ENCODE measurements at places on chromosomes 7 and 10.

GRCh38 chr10:31000867-31001266 is 30.8 kb downstream of the ZNF438 start:
- DNase-seq, result no peak

GRCh38 chr10:132102717-132103110 is 37.0 kb downstream of the JAKMIP3 start:
- DNase-seq, result no peak

DNA sequence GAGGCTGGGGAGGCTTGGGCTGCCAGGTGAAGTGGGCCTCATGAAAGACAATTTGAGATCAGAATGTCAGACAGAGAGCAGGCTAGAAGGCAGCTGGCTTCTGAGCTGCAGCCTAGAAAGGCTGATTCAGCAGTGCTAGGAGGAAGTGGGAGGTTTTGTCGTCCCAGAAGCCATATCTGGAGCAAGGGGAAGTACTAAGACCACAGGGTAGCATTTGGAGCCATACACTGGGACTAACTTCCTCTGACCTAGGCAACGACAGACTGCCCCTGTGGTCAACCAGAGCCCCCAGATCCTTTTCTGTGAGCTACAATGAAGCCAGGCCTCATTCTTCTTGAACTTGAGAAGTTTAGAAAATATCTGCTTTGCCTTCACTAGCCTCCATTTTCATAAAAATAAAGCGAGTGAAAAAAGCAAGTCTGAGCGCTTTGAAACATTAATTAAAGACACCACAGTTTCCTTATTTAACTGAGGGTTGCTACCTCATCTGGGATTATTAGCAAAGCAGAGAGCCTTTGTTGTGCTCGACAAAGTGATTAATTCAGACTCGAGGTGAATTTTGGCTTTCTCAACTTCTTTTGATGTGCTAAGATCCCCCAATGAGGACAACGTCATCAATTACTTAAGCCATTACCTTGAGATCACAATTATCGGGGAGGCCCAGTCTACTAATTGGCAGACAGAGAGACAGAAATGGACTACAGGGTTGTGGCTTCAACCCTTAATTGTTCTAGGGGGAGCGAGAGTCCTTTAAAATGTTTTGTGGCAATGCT is 26.6 kb downstream of the TBXAS1 start:
- DNase-seq, result no peak

DNA sequence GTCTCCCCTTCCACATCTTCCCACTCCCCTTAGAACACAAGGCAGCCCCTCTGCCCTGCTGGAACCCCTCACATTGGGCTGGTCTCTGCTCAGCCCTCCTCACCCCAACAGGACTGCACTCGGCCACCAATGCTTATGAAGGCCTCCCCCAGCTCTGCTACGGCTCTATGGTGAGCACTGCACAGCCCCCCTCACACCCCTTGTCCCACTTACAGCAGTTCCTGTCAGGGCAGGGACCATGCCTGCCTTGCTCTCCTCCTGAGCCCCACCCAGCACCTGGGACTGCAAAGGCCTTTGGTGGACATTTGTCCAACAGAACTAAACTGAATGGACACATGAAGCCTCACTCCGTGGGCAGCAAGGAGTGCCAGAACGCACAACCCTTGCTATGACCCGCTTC is 171.9 kb downstream of the GRID1 start:
- DNase-seq, result no peak

GRCh38 chr10:22489467-22489866 is 144.2 kb downstream of the SPAG6 start:
- no peak for DNase-seq

DNA sequence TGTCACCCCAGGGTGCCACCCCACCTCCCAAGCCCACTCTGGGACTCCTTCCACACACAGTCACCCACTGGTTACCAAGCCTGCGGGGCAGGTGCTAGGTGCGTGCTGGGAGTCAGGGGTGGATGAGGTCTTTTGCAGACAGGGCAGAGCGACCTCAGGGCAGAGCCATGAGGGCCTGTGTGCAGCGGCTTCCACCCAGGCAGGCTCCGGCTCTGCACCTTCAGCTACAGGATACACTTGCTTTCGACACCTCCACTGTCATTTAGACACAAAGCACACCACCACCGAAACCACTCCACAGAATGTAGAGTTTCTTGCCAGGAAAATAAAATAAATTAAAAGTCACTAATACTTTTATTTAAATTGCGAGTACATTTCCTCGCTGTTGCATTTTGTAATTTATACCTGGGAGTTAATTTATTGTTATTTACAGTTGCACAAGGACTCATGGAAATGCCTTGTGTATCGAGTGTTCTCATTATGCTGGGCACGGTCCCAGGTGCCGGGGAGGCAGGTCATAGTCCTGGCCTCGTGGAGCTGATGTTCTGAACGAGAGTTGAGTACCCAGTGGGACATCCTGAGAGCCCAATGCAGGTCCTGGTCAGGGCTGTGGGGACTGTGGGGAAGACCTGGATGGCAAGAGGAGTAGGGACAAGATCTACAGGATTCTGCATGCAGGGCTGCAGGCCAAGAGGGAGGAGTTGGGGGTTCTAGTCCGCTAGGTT is 127.8 kb downstream of the CUX1 start:
- DNase-seq, result no peak

DNA sequence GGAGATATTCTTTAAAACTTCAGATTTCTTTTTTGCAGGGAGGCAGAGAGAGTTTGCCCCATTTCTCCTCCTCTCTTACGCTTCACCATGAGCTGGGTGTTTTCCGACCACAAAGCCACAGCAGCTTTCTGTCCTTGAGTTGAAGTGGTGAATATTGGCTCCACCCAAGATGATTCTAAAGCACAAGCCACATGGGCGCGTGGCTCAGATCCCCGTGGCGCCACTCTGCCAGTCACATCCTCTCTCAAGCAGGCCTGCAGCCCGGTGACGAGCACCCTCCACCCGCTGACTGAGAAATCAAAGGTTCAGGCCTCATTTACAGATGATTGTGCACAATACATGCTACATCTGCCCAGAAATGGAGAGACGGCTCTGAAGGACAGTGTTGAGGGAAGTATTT is 27.6 kb upstream of the RNF32 start:
- DNase-seq, result no peak

DNA sequence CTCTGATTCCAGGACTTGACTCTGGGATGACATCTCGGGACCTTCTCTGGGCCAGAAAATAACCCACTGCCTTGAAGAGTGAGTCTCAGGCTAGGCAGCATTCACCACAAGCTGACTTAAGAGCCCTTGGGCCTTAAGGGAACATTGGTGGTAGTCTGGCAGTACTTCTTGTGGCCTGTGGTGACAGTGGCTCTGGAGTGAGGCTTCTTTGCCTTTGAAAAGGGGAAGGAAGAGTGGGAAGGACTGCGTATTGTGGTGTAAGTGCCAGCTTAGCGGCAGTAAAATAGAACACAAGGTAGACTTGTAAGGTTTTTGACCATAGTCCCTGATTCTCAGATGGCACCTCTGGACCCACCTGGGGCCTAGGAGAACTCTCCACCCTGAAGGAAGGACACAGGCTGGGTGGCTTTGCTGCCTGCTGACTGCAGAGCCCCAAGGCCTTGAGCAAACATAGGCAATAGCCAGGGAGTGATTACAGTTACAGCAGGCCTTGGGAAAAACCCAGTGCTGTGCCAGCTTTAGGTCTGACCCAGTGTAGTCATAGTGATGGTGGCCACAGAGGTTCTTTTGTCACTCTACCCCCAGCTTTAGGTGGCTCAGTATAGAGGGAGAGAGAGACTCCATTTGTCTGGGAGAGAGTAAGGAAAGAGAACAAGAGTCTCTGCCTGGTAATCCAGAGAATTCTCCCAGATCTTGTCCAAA is 483.9 kb downstream of the SH2D4B start:
- no peak for DNase-seq

GRCh38 chr7:12851841-12852240 is 164.4 kb downstream of the ARL4A start:
- DNase-seq, result no peak

DNA sequence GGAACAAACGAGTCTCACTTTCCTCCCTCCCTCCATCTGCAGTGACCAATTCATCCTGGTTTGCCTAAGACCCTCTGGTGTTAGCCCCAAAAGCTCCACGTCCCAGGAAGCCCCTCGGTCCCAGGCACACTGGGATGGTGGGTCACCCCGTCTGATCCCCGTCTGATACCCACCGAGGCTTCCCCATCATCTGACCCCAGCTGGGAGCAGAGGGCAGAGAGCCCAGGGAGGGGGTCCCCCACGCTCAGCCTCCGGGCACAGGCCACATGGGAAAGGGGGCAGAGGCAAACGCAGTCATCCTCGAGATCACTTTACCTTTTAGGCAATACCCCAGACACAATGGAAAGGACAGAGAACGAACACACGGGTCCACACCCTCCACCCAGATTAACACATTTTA is 291.6 kb upstream of the PPP2R2D start:
- no peak for DNase-seq

GRCh38 chr10:124077208-124077993 is 16.0 kb downstream of the CHST15 start:
- DNase-seq, result no peak

- DNase-seq, result no peak
These were observed 44.0 kb upstream of the SVOPL start for GRCh38 chr7:138745189-138745588.

DNA sequence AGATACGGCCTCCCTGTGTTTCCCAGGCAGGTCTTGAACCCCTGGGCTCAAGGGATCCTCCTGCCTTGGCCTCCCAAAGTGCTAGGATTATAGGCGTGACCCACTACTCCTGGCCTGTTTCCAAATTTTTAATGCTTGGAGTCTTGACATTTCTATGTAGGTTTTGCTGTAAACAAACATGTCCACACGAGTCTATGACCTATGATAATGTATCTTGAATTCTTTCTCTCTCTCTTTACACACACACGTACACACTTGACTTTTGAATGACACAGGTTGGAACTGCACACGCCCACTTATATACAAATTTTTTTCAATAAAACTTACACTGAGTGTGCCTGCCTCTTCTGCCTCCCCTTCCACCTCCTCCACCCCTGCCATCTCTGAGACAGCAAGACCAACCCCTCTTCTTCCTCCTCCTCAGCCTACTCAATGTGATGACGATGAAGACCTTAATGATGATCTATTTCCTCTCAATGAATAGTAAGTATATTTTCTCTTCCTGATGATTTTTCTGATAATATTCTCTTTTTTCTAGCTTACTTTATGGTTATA is 44.1 kb upstream of the LAMB1 start:
- no peak for DNase-seq

GRCh38 chr7:4650433-4651047 is 31.6 kb upstream of the FOXK1 start:
- DNase-seq, result no peak

All from forelimb muscle (tissue), 1 donor.